HCT116 (cell line): ENCODE measurements at places on chromosomes 12 and 14.

GRCh38 chr12:106982229-106982628, 4.7 kb downstream of the MTERF2 start:
- no peak for DNase-seq

- no peak for DNase-seq
Observed at GRCh38 chr14:89892953-89893352, 61.6 kb downstream of the EFCAB11 start.

DNA sequence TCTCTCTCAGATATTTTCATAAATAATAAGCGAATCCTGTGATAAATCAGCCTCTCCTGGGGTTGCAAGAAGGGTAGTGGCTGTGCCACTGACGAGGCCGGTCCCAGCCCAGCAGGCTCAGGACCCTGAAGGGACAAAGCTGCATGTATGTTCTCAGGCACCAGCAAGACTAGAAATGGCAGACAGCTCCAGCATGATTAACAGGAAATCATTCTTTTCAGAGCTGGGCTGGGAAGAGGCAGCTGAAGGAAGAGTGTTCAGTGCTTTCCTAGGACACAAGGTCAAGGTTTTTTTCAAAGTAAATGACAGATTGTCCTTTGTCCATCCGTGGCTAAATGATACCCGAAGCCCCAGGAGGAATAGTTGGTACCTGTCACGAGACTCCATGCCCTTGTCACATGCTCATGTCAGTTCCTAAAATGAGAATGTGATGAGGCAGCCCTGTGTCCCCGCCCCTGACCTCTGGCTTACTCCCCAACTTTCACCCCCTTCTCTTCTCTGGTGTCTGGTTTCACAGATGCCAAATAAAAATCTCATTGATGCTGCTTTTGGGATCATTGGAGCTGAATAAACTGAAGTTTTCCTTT, 65.1 kb downstream of the PPP1R36 start:
- no peak for DNase-seq

- no peak for DNase-seq
Observed at GRCh38 chr14:91146661-91147060, 32.8 kb downstream of the DGLUCY start.

DNA sequence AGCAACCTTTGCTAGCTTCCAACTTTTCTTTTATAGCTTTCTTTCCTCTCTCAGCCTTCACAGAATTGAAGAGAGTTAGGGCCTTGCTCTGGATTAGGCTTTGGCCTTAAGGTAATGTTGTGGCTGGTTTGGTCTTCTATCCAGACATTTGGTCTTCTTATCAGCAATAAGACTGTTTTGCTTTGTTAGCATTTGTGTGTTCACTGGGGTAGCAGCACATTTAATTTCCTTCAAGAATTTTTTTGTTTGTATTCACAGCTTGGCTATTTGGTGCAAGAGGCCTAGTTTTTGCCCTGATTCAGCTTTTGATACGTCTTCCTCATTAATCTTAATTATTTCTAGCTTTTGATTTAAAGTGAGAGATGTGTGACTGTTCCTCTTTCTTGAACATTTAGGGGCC, 130.8 kb downstream of the RAD51B start:
- DNase-seq = no peak

DNA sequence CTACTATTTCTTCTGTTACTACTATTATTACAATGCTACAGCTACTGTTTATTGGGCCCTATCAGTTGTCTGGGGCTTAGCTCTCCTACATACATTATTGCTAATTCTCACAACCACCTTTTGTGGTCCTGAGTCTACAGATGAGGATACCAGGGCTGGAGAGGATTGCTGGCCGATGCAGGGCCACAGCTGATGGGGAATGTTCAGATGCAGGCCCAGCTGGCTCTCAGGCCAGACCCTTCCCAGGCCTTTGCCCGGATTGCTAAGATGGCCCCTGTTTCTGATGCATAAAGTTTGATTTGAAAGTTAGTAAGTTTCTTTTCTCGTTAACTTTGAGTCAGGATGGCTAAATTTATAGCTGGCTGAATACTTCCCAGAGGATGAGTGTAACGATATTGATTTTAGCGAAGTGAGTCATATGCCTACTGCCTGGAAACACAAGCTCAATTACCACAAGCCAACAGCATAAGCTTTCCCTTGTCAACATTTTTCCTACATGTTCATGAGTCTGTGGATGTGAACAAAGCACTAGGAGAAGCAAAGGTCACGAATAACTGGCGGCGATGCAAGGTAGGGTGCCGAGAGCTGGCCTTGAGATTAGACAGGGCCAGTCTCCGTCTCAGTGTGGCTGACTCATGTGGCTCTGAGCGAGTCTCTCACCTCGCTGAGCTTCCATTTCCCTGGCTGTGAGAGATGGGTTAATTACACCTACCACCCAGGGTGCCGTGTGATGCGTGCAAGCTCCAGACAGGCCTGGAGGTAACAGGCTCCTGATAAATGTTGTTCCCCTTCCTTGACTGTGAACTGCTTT, 111.0 kb downstream of the BEGAIN start:
- peak; percentile 94 for DNase-seq

DNA sequence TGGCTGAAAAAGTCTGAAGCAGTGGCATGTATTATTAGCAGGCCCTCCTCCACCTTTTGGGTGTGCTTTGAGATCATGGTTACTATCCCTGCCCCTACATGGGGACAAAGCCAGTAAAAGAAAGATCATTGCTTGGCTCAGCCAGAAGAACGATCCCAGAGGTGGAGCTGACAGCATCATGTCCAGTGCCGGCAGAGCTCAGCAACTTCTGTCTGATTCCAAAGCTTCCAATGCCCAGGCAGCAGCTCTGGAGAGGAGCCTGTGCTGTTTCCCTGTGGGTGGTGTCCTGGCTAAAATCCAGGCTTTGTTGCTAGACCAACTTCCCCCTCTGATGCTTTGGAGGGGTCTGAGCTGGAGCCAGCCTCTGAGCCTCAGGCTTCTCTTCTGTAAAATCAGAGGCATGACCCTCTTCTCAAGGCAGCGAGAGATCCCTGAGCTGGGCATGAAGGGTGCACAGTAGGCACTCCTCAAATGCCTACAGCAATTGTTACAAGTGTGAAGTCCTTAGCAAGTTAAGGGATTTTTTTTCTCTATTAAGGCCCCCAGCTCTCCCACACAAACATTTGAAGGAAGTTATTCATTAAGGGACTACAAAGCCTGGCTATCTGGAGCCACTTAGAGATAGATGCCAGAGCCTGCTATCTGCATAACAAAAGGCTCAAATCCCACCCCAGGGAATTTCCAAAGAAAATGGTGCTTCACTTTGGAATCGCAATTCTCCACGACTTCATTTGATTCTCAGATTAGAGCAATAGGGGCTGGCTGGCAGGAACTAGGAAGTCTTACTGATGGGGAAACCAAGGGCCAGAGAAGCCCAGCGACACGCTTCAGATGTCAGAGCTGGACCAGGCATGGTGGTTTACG, 10.9 kb upstream of the GSC start:
- no peak for DNase-seq

GRCh38 chr12:95574799-95575452, 23.6 kb upstream of the USP44 start:
- peak; percentile 49 for DNase-seq

DNA sequence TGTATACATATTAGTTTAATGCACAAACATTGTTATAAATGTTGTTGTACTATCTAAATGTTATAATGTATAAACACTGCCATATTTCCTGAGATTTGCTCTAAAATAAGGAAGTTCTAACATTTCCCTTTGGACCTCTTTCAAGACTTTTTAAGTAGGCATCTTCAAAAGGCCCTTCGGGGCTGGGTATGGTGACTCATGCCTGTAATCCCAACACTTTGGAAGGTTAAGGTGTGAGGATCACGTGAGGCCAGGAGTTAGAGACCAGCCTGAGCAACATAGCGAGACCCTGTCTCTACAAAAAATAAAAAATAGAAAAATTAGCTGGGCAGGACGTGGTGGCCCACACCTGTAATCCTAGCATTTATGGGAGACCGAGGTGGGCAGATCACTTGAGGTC, 35.5 kb downstream of the FBLN5 start:
- no peak for DNase-seq

GRCh38 chr14:24734917-24735500, 101.0 kb upstream of the GZMB start:
- peak; percentile 39 for DNase-seq

DNA sequence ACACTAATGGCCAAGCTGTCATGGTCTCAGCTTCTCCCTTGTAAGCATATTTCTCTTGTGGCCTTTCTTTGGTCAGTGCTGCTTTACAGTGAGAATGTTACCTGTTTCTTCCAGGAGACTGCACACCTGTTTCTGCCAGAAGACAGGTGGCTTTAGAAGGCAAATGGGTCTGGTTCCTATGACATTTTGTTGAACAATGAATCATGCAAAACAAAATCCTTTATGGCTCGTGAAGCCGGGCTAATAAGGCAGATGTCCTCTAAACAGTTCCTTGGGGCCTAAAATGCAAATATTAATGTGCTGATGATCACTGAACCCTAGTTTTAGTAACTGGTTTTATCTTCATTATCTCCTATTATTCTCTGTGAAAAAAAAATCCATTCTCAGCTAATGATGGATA, 927.6 kb downstream of the GALC start:
- DNase-seq = no peak

DNA sequence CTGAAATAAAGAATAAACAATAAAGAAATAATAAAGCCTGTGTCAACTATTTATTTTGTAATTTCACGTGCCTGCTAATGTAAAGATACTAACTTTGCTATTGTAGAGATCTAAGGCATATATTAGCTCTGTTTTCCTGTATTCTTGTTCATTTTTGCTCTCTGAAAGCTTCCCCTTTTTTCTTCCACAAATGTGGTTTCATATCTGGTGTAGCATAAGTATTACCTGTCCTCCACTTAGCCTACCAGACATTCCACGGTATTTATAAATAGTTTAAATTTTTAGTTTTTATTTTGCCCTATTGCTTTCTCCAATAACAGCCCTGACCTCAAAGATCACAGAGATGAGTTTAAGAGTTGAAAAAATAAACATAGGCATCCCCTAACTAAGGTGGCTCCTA, 92.6 kb upstream of the ATP2B1 start:
- DNase-seq = no peak

DNA sequence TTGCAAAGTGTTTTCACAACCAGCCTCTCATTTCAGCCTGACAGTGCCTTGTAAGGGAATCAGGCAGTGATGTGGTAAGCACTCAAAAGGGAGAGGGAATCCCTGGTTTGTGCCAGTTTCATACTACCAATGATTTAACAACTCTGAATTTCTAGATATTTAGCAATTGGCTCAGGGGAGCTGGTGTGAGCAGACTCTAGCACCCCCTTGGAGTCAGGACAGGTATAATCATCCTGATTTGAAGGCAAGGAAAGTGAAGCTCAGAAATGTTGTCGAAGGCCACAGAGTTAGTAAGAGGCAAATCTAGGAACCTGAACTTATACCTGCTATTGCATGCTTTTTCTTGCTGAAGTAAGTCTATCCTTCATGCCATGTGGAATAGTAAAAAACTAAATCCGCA, 63.1 kb upstream of the DACT1 start:
- DNase-seq = no peak

DNA sequence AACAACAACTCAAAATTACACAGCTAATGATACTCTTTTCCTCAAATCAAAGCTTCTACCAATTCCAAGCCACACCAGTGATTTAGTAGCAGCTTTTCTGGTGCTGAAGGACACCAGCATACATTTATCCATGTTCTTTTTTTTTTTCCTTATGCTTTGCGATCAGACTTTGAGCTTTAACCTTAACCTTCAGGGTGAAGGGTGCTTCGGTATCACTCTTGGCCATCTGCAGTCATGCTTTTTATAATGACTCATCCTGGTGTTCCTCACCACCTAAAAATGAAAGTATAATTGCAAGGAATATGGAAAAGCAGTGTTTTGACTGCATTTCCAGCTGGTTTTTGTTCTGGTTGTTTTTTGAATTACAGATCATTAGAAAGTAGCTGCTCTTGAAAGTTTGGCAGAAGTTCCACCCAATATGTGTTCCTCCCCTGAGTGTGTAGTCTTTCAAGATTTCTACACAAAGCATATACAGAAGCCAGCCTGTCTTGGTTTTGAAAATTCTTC, 1.3 kb upstream of the SLC41A2 start:
- no peak for DNase-seq

DNA sequence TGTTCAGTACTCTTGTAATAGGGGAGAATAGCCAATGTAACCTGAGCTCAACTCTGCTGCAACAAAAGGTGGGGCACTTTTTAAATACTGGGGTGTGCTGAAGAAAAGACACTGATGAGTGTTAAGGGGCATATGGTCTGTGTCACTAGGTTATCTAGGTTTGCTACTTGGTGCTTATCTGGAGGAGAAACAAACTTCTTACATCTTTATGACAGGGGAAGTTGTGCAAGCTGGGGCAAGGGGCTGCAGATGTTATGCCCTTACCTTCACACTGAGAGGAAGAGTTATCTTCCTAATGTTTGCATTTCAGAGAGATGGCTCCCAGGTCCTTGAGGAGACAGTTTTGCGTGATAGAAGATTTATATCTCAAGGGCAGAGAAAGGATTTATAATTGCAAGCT, 90.9 kb upstream of the PKP2 start:
- DNase-seq = no peak

DNA sequence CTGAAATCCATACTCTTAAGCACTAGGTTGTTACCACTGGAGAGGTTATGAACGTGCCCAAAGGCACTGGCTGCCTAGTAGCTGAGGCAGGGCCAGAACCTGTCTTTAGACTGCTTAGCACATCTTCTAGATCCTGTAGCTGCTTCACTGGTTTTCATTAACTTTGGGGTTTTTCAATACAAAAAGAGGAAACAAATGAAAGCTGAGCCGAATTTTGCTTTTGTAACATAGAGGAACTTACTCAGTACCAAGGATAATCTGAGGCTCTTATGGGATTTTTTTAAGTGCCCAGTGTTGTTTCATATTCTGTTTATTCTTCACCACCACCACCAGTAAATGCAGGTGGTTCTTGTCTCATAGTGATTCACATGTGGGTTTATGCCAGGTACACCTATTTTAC, 396.1 kb downstream of the RAD51B start:
- no peak for DNase-seq

GRCh38 chr12:45775465-45775864, 46.0 kb downstream of the ARID2 start:
- no peak for DNase-seq

DNA sequence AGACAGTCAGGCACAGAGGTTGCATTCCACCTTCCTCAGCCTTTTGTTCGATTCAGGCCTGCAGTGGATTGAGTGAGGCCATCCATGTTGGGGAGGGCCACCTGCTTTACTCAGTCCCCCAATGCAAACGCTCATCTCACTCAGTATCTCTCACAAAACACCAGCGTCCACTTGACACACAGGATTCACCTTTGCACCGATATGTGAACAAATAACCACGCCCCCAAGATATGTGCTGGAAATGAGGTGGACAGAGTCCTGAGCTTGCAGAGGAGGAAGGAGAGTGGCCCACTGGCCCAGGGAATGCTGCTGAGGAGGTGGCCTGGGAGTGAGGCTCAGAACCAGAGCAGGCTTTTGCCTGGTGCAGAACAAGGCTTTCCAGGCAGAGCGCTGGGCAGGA, 60.7 kb downstream of the DNAH10 start:
- no peak for DNase-seq

GRCh38 chr14:65803885-65804284, 391.4 kb downstream of the FUT8 start:
- DNase-seq = no peak

DNA sequence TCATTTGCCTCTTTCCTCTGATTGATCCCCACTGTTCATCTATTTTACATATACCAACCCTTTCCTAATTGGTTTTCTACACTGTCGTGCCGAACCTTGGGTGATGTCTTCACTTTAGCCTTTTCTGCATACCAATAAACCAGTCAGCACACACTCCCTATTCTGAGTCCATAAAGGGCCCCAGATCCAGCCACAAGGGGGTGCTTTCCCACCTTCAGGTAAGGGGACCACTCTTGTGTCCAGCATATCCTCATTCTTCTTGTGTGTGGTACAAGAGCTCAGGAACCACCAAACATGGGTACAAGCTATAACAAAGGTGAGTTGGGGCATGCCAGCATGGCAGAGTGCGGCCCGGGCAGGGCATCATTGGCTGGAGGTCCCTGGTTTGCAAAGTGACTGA, 859.8 kb downstream of the FSCB start:
- DNase-seq = no peak
